Kidney capillary endothelial cell (primary cell): ENCODE measurements at places on chromosomes 3 and 15.

DNA sequence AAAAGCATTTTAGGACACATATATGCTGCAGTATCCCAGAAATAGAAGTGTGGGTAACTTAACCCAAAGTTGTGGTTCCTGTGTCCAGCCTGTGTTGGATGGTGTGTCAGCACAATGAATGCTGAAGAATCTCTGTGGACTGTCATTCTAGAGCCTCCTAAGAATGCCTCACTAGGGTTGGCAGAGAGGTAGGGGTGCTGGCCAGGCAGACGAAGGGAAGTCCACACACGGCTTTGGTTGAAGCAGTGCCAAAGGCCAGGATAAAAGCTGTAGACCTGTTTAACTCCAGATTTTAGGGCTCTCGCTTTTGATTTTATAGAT is 43.7 kb upstream of the TIPARP start:
- no peak for DNase-seq

GRCh38 chr15:48794697-48795134 is 16.2 kb downstream of the CEP152 start:
- no peak for DNase-seq

- DNase-seq = no peak
Observed at GRCh38 chr15:64205202-64205601, 42.4 kb upstream of the PPIB start.

- DNase-seq = no peak
Observed at GRCh38 chr15:101182215-101182614, 69.6 kb downstream of the CHSY1 start.

DNA sequence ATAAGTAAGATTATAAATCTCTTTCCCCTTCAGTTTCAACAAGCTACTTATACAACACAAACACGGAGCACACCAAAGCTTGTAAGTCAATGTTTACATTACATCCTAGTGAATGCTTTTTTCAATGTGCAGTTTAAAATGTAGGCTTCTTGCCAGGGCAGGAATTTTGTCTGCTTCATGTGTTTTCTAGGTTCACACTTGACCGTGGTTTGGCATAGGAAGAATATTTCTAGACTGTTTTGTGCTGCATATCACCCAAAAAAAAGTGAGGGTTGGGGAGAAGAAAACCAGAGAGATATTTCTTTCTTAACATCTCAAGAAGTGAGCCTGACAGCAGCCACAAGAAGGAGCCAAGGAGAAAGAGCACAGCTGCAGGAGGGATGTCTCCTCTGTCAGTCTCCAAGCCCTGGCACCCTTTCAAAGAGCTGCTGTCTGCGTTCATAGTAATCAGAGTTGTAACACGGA is 255.8 kb downstream of the MEIS2 start:
- no peak for DNase-seq

DNA sequence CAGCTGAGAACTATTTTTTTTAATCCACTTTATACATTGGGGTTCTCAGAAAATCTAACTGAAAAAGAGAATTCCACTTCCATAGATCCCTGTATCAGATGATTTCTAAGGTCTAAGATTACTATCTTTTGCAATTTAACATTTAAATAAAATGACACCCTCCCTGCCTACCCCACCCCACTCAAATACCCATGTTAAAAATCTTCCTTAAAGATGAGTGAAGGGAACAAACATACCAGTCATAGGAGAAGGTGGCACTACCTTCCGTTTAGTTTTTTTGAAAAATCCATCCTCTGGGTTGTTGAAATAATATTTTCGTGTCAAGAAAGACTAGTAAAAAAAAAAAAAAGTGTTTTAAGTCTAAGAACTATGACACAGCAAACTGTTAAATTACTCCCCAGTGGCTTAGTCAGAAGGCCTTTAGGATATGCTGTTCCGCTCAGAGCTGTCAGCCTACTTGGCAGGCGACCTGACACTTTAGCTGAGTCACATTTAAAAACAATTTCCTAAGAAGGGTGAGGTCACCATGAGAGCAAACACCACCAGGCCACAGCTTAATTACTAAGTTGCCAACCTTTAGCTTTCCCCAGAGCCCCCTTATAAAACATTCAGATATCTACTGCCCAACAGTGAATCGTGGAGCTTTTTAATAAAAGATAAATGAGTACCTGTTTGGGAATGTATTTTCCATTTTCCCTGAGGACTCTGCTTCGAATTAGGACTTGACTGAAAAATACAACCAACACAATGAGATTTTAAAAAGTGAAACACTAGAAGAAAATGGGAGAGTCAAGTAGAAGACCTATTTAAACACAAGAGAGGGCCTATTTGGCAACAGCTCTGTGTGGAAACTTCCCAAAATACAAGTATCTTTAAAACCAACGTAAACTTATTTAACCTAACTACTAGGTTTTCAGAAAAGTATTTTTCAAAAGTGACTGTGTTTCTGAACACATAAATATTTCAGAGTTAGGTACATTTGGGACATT is 9.6 kb downstream of the EMC3 start:
- DNase-seq = peak; percentile 96
